ENCODE measurements at places on chromosomes 4 and X.
A peak's percentile ranks its signal among the peaks of the same experiment; 100 is the strongest.

GRCh38 chrX:134569306-134569705, 89.0 kb downstream of the PLAC1 start:
- no peak for DNase-seq

DNA sequence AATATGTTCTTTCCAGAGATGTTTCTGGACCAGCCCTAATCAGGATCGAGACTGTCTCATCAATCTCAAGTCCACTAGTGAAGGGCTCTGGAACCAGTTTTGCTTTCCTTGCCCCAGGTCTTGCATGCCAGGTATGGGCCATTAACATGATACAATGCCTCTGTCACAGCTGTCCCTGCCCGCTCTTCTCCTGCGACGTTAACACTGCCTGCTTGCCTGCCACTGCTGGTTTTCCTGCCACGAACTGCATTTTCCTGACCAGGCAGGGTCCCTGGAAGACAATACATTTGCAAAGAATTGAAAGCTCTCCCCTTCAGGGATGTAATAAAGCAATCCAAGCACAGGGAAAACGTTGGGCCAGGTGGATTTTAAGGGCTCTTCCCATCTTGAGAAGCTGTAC, 200.3 kb downstream of the MID1 start:
- DNase-seq = no peak

DNA sequence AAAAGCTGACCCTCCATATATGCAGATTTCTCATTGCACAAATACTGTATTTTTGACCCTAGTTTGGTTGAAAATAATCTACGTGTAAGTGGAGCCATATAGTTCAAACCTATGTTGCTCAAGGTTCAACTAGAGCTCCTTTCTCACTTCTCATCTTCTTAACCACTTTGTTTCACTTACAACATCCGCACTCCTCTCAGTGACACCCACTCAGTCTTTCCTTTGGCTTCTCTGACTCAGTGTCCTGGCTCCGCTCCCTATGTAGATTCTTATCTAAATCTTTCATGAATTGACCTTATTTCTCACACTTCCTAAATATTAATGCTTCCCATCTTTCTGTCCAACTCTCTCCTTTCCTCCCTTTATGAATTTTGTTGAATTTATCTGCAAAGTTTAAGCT, 32.9 kb upstream of the DKK2 start:
- DNase-seq = no peak

GRCh38 chrX:132086672-132087071, 41.1 kb downstream of the FRMD7 start:
- no peak for DNase-seq

GRCh38 chrX:135931644-135932487, 38.4 kb downstream of the SAGE1 start:
- no peak for DNase-seq

DNA sequence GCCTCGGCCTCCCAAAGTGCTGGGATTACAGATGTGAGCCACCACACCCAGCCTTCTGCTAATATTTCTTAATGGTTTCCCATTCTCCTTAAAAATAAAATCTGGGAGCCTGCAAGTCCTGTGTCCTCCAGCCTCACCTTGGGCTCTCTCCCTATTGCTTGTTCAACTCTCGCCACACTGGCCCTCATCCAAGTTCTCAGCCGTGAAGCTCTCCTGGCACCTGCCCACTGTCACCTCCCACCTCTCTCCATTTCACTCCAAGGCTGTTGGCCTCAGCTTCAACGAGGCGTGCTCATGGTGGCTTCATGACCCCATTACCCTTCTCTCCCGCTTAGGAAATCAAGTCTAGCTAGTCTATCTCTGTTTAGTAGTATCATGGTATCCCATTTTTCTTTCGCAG, 9.5 kb upstream of the ETNPPL start:
- no peak for DNase-seq

GRCh38 chrX:94454159-94454558, 780.2 kb downstream of the FAM133A start:
- DNase-seq = no peak

GRCh38 chr4:142265536-142265935, 580.6 kb downstream of the INPP4B start:
- DNase-seq = no peak

DNA sequence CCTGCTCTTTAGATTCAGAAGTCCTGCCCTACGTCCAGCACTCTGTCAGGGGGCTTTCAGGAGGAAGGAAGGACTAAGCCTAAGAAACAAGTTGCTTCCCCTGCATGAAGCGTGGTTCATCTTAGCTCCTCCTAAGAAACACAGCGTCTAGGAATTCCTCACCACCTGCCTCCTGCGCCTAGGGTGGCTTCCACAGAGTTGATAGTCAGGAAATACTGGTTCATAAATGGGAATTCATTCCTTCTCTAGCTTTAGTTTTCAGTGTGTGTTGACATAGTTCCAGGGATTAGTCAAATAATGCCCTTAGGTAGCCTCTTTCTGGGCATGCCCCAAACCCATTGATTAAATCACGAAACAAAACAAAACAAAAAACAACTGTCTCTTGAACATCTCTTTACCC, 1.7 kb upstream of the MXRA5 start:
- DNase-seq = no peak

DNA sequence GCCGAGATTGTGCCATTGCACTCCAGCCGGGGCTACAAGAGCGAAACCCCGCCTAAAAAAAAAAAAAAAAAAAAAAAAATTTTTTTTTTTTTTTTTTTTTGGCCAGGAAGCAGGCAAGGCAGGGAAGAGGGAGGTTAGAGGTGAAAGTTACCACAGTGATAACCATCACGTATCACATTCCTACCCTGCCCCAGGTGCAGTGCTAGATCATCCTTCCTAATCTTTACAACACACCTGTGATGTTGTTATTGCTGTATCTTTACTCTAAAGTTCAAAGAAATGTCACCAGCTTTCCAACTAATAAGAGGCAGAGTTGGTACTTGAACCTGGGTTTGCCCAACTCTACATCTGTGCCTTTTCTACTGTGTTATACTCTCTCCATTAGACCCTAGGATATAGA, 7.2 kb upstream of the LIMCH1 start:
- DNase-seq = no peak

DNA sequence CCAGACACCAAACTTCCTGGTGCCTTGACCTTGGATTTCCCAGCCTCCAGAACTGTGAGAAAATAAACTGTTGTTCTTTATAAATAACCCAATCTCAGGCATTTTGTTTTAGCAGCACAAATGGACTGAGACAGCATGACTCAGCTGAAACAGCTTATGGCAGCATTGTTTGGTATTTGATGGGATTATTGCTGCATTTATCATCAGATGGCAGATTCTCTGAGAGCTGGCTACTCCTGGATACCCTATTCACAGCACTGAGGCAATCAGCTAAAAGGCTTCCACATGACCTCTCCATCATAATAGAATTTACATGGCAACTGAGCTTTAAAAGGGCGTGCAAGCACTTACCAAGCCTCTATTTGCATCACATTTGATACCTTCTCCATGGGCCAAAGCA, 623.1 kb upstream of the CPEB2 start:
- DNase-seq = no peak

DNA sequence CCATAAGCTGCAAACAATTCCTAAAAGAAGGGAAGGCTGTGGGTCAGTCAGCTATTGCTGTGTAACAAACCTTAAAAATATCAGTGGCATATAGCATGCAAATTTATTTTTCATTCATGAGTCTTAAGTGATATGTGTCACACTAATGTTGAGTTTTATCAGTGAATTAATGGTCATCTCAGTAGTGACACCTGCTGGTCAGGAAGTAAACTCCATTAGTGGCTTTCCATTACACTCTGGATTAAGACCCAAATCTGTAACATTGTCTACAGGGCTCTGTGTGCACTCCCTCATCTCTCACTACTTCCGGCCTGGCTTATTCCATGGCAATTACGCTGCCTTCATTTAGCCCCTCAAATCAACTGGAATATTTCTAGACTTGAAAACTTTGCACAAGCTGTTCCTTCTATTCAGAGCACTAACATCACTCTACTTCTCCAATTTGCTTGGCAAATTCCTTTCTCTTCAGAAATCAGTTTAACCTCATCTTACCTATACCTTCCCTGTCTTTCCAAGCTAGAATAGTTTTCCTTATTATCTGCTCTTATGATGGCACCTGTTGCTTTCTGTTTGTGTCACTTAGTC, 217.3 kb upstream of the TAPT1 start:
- no peak for DNase-seq

- DNase-seq = no peak
Measured at GRCh38 chr4:8871417-8872401, at the start of gene HMX1. Gene HMX1, minus strand, starts transcription at chr4:8871839. Its CDS starts 225 bp downstream, at chr4:8871614.

GRCh38 chrX:13000301-13000811, 25.4 kb downstream of the TMSB4X start:
- no peak for DNase-seq

DNA sequence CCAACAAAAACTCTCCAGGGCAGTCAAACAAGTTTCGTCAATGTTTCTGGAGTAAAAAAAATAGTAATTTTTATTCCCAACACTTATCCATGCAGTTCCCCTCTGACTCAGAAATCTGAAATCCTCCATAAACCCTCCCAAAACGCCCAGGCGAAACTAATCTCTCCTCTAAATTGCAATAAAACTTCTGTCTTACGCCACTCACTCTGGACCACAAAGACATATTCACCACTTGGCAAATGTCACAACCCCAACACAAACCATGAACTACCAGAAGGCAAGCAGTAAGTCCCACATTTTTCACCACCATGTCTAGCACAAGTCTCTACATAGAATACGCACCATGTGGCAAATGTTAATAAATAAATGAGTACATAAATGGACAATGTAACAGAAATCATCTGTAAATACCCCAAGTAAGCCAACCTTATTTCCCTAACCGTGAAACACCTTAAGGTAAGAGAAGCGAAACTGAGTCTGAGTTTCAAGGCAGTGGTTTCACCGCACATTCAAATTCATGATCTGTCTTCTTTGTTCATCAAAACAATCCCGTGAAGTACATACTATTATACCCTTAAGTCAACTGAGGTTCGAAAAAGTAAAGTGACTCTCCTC, 1.6 kb downstream of the PAPSS1 start:
- no peak for DNase-seq

GRCh38 chrX:151030845-151031244, 47.7 kb downstream of the HMGB3 start:
- DNase-seq = no peak

- DNase-seq = no peak
Measured at GRCh38 chr4:70838204-70838603, 1.5 kb downstream of the GRSF1 start.

DNA sequence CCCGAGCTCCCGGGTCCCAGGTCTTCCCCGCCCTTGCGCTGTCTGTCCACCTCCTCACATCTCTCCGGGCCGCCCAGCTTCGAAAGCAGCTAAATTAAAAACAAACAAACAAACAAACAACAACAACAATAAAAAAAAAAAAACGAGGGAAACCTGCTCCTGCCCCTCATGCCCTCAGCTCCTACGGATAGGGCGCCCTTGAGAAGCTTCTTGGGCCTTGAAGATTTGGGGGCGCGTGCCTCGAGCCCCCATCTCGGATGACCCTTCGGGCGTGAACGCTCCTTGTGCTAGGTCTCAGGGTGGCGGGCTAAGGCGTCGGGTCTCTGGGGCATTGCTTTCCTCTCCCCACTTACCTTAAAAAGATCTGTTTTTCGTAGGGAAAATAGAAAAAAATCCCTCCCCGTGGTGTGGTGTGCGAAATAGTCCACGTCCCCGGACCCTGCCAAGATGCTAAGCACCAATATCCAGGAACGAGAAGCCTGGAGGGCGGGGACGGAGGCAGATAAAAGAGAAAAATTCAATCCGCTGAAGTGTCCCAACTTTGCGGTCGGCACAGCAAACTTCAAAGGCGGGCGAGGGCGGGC, 603 bp downstream of the NDNF start:
- DNase-seq = no peak

- peak; percentile 75 for DNase-seq
Measured at GRCh38 chrX:149539283-149540130, 1.3 kb upstream of the EOLA1 start.

DNA sequence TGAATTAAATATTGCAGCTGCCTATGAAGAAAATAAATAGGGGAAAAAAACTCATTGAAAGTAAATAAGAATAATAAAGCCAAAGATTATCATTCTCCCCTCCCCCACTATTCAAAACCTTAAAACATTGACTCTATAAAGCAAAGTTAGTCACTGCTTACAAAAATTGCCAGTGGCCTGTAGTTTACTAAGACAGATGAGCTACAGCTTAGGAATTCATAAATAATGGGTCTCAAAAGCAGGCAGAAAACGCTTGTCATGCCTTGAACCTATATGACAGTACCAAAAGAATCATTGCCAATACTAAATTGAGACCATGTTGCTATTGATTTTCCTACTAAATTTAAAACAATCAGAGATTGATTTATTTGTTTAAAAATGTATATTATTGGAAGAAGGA, 78.9 kb downstream of the SLC10A7 start:
- DNase-seq = no peak

- no peak for DNase-seq
Measured at GRCh38 chr4:184282895-184283654, 65.4 kb upstream of the ENPP6 start.

- no peak for DNase-seq
Measured at GRCh38 chr4:88134536-88135355, 23.7 kb downstream of the ABCG2 start.

DNA sequence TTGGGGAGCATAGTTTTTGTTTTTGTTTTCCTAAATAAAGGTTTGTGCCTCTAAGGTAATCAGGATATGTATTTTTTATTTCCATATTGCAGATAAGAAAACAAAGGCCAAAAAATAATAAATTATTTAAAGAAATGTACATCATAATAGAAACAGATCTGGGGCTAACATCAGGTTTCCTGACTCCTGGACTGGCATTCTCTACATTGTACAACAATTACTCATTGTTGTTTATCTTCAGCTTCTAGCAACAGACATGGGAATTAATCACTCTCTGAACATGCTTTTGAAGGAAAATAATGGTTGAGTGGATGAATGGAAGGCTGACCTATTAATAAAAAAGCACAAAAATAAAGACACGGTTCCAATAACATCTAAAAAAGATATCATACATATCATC, 146.2 kb downstream of the KCNIP4 start:
- no peak for DNase-seq

DNA sequence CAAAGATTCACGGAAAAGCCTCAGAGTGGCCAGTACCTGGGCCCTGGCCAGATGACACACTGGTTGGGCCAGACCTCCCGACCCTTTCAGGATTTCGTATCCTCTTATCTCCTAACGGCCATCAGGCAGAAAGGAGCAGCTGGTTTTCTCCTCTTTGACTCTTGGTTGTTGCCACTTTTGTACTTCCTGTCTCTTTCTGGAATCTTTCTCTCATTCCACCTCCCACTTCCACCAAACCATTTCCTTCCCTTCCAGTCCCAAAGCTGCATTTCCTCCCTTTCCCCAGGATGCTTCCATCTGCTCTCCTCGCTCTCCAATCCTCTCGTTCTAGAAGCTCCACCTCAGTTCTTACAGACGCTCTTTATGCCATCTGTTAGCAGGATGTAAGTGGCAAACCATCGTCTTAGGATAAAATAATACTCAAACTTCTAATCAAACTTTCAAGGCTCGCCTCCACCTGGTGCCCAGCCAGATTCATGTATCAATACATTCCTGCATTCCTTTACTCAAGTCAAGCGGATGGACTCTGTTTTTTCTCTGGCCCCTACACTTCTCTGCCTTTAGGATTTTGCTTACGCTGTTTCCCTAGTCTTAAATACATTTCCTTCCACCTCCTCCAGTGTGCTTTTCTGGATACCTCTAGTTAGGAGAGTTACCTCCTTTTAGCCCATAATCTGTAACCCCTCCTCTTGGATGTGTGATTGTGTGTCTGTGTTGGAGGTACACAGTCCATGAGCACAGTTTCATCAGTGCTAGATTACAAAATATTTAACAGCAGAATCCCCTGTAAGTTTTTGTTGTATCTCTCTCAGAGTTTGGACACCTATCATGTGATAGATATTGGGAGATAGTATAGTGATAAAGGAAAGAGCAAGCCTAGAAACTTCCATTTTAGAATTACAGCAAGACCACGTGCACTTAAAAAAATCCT, 70.4 kb downstream of the LDB2 start:
- no peak for DNase-seq

Measured in stimulated activated CD8-positive, alpha-beta memory T cell treated with anti-CD3 and anti-CD28 coated beads, Interleukin-2, amount 100 ng/mL, for 1 hour (primary cell).